H54 (cell line): ENCODE measurements at places on chromosomes 2 and 18.

- no peak for DNase-seq
These were observed 98.9 kb downstream of the CSRNP3 start for GRCh38 chr2:165568361-165568760.

DNA sequence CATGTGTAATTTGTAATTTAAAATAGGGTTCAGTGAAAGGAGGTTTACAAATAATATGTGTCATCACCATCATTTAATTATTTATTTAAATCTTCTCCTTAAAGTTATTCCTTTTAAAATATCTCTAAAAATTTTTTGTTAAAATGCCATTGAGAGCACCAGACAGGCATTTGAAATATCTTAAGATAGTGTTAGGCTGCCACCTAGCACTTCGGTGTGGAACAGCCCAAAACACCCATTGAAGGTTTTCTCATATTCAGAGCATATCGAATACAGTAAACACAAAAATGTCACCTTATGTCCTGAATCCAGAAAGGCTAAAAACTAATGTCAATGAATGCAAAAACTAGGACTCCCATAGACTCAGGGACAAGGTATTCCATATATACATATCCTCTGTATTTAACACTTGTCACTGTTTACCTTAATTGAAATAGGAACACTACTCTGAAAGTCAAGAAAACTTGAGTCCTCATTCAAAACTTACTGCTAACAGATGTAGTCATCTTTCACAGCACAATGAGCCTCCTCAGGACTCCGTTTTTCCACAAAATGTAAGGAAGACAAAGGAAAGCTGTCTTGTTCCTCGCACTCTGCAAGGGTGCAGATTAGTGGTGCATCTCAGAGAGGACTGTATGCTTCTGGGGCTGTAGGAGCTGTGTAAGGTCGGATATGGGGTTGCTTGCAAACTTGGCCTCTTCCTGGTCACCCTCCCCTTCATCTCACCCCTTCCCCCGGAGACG is 329.5 kb downstream of the PAX3 start:
- peak; percentile 15 for DNase-seq

GRCh38 chr2:106546391-106546990 is 59.3 kb downstream of the CD8B2 start:
- DNase-seq: no peak

DNA sequence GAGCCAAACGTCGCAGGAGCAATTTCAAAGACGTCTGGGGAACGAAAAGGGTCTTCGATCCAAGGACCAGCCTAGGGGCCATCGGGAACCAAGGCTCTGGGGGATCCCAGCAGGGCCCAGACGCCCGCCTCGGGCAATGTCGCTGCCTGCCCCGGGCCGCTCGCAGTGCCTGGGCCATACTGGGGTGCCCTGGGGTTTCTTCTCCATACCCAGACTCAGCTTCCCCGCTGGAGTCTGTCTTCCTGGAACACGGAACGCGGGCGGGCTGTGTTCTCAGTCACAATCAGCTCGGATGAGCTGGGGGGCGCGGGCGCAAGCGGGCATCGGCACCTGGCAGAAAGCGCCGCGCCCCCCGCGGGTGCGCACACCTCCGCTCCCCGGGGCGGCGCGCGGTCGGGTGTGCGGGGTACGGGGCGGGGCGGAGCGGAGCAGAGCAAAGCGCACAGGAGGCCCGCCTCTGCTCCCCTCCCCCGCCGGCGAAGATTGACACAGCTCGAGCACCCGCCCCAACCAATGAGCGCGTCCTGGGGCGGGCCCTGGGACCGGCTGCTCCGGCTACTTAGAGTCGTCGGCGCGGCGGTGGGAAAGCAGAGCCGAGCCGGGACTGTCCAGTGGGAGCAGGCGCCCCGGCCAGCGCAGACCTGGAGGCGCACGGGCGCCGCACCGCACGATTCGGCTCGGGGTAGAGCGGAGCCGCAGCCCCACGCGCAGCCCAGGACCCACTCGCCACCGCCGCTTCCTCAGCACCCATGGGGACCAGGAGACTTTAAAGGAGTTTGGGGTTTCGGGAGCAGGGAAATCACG is at the start of gene LRATD1:
LRATD1 (plus strand) TSS at position 585 of the 804 bp plus-strand sequence. CDS start 1,263 bp downstream, outside the sequence.
- DNase-seq: no peak

- DNase-seq: no peak
These were observed 13.3 kb downstream of the SLC20A1 start for GRCh38 chr2:112658839-112659667.

DNA sequence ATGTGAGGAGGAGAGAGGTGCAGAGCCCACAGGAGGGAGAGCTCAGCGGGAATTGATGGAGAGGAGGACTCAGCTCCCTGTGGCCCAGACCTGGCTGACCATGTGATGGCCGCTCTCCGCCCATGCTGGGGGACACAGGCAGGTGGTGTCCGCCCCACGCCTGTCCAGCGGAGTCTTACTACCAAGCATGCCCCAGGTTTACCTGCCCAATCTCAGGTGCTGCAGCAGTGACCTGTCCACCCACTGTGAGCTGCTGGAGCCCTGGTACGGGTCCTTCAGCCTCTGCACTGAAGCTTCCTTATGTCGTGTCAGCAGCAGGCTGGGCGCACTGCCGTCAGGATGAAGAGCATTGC is 170.8 kb downstream of the RTP5 start:
- no peak for DNase-seq

GRCh38 chr2:154697418-154698252 is 860 bp upstream of the KCNJ3 start:
- DNase-seq: peak; percentile 26

GRCh38 chr2:121071034-121071504 is 213.9 kb downstream of the TFCP2L1 start:
- DNase-seq: peak; percentile 67

DNA sequence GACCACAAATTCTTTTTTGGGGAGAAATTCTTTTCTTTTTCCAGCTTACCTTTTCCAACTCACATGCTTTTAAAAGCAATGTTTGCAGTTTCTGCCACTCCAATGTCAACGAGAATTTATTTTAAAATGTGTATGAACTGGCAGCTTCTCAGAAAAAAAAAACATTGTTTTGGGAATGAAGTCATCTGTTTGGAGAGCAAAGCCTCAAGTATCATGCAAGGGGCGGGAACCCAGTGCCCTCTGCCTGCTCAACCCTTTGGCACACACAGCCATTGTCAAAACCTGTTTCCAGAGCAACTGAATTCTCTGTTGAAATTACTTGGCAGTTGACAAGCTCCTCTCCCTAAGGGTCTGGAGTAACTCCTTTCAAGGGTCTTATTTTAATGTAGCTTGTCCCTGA is 128.5 kb downstream of the QPCT start:
- DNase-seq: peak; percentile 15

DNA sequence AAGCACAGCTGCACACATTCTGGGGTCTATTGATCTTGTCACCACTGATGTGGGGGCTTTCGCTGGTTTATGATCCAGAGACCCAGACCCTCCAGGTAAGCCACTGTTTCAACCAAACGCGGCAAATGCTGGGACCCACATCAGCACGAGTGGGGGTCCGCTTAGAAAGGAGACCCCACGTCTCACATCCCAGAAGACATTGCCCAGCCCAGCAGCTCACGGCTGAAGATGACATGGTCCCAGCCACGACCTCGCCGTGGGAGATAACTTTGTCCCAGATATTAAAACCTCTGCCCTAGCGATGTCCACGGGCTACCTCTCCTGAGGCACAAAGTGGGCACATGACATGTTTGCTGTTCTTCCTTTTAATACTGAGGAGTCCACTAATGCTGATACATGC is 43.8 kb downstream of the LONRF2 start:
- DNase-seq: no peak

- no peak for DNase-seq
These were observed 96.7 kb upstream of the SLC14A2 start for GRCh38 chr18:45518311-45519155.

DNA sequence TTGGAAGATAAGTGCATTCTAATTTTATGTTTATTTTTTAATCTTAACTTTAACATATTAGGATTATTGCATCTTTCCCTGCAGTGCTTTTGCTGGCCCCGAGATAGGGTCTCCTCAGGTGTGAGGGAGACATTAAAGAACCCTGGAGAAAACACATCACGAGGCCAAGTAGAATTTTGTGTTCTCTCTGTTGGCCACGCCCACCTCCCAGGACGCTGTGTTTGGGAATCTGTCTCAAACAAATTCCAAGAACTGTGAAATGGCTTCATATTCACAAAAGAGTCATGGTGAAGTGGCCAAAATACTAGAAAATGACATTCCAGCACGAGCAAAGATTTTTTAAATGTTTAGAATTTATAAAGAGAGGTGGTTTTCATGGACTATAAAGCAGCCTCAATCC is 27.3 kb downstream of the RNF144A start:
- DNase-seq: no peak

- DNase-seq: no peak
These were observed 55.8 kb downstream of the KCNE4 start for GRCh38 chr2:223107825-223108224.

DNA sequence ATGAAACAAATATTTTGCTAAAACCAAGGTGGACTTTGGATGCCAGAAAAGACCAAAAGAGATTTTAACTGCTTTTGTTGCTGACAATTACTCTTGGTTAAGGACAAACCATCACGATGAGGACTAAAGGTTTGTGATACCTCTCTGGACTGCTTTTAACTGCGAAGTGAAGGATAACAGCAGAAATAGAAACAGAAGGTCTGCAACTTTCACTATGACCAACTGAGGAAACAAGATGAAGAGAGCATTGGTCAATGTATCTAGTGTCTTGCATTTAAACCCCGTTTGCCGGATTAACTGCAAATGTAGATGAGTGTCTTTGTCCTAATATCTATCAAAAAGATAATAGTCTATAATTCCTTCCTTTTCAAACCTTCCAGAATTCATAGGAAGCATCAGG is 541.7 kb downstream of the ERBB4 start:
- no peak for DNase-seq

GRCh38 chr2:14642499-14642898 is 10.0 kb downstream of the LRATD1 start:
- DNase-seq: no peak

DNA sequence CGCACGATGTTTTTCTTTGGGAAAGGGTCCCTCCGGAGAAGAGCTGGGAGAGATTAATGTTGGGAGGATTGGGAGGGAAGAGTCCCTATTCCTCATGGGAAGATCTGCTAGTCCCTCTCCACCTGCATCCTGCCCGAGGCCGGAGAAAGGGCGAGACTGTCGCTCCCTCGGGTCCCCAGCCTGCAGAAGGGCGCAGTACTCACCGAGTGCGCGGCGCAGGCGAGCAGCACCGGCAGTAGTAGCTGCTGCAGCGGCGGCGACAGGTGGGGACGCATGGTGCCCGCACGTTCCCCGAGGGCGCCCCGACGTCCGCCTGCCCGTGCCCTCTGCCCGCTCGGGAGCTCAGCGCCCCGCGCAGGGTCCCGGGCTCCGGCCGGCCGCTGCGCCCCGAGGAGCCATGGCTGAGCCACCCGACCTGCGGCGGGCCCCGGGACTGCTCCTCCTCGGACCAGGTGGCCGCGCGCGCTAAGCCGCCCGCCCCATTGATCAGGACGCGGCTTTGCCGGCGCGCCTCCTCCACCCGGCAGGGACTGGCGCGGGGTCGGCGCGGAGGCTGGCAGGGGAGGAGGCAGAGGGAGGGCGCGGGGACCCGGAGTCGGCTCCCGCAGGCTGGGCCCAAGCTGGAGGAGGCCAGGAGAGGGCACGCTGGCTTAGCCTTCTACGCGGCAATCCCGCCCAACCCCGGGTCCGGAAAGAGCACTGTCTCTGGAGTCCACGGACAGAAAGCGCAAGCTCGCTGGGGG is at the start of gene SCTR:
SCTR (minus strand) TSS at position 532 of the 743 bp plus-strand sequence; CDS start at position 275, 257 bp downstream.
- no peak for DNase-seq

- DNase-seq: no peak
These were observed 43.8 kb downstream of the ARL6IP6 start for GRCh38 chr2:152762202-152762601.

GRCh38 chr18:50744253-50744652 is 75.6 kb downstream of the MRO start:
- no peak for DNase-seq

- no peak for DNase-seq
These were observed 68.1 kb downstream of the RMDN2 start for GRCh38 chr2:37993143-37993542.

DNA sequence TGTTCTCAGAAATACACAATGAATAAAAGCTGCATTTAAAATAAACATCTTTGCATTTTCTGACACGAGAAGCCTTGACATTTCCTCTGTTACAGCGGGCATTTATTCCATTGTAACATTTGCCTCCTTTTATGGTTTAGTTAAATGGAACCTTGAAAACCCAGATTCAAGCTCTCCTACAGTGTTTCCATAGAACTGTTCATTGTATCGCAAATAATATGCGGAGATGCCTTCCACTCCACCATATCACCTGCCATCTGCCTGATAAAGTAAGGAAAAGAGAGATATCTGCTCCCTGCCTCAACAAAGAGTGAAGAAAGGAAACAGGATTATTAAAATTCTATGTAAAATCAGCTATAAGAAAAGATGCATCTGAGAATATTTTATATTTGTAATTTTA is 69.8 kb downstream of the CDH19 start:
- no peak for DNase-seq

- DNase-seq: no peak
These were observed 355.1 kb downstream of the EN1 start for GRCh38 chr2:118492335-118492734.
